Mammary microvascular endothelial cell (primary cell): ENCODE measurements at places on chromosomes 12 and 14. TPM values are rescaled to one million over a fixed set of nuclear protein-coding genes. Genes with fewer than 3 reads are reported as not detected.

The KRT2 gene
- not detected in 2 replicates for total RNA-seq

The CD4 gene
- total RNA-seq: not detected in 2 replicates

The GPRC5D gene
- total RNA-seq: not detected in 2 replicates

The KRT72 gene
- total RNA-seq: not detected in 2 replicates

The CLEC12A gene
- not detected in 2 replicates for total RNA-seq

The LRRC10 gene
- not detected in 2 replicates for total RNA-seq

The SLC4A8 gene
- 1.2 and 1.9 TPM in 2 replicates for total RNA-seq

The NPFF gene
- not detected in 2 replicates for total RNA-seq

The LTBP2 gene
- total RNA-seq: 137 and 138 TPM in 2 replicates

The PPM1H gene
- total RNA-seq: 1.5 and 3.1 TPM in 2 replicates

The B4GALNT1 gene
- total RNA-seq: 0.13 TPM in 1 of 2 replicates, not detected in the other

The TAS2R14 gene
- 0.07 and 0.84 TPM in 2 replicates for total RNA-seq

The NTS gene
- not detected in 2 replicates for total RNA-seq
